ENCODE measurements at places on chromosomes 5 and 9.
A peak's percentile ranks its signal among the peaks of the same experiment; 100 is the strongest.

- DNase-seq = no peak
Measured at GRCh38 chr9:127965953-127966352, 14.8 kb downstream of the EEIG1 start.

DNA sequence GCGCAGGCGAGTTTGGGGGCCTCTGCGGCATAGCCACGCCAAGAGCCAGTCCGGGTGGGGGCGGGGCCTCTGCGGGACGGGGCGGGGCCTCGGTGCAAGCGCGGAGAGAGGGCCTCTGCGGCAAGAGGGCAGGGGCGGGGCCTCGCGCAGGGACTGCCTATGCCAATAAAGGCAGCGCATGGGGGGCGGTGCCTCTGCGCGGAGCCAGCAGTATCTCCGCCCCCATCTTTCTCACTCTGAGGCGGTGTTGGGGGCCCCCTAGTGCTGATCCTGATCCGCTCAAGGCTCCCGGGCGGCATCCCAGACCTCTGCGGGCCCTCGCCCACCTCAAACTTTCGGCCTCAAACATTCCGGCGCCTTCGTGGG lies 9.2 kb upstream of the GPRIN1 start:
- no peak for DNase-seq

- no peak for DNase-seq
Measured at GRCh38 chr5:16881251-16881650, 54.8 kb downstream of the MYO10 start.

- no peak for DNase-seq
Measured at GRCh38 chr9:21836437-21837161, 34.2 kb downstream of the MTAP start.

DNA sequence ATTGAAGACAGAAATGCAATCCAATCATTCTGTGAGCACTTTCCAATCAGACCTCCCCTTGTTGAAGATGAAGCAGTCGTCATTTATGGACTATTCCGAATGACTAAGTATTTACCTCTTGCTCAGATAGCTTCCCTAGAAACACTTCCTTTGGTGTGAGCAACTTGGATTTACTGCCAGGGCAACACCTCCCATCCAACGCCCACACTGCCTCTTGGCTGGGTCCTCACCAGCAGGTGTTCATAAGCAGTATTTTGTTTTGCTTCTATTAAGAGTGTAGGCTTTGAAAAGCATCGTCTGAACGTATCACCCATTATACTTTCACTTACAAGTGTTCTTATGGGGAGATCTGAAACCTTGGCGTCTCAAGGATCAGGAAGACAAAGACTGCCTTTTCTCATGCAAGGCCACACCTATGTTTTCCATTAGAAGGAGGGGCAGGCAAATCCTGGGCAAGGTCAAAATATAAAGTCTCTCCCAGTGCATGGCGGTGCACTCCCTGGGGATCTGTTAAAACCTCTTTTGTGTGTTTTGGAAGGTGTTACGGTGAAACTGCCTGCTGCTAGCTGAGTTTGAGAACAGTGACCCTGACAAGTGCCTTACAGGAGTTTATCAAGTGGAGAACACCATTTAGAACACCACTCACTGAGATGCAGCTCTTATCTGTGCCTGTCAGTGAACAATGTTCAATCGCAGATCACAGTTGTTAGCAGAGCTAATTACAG lies 10.6 kb upstream of the MARCHF3 start:
- DNase-seq = no peak

DNA sequence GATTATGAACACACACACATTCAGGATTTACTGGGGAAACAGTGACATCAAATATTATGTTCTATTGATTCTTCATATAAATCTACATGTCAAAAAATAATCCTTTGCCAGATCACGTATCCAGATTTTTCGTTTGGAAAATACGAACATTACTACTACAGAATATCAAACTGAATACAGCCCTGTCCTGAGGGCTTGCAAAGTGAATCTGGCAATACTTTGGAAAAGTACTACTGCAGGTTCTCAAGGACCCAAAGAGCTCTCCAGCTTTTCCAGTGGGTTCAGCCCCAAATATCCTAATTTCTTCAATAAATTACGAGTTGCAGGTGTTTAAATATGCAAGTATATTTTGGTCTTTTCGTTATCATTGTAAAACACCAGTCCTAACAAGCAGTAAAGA lies 411 bp upstream of the NDUFS4 start:
- no peak for DNase-seq

DNA sequence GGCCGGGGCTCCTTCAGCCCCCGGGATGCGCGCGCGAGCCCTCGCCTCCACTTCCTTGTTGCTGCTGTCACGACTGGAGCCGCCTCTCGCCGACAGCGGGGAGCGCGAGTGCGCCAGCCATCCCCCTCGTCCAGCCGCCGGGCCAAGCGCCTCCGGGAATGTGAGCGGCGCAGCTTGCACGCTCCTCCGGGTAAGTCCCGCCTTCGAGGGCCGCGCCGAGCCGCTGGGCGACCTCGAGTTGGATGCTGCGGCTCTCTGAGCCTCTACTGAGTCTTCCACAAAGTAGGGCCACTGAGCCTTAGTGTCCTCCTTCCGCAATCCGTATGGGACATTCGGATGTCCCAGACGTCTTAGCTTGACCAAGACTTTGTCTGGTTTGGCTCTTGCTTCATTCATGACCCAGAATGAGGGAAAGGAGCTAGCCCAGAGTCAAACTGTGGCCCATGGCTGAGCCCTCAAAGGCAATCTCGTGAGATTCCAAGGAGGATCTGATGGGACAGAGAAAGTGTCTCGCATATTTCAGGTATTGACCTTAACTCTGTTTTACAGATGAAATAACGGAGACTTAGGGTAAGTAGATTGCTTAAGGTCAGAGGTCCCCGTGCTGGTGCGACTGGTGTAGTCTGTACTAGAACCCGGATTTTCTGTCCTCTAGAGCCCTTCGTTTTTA lies 586 bp downstream of the HMGXB3 start:
- no peak for DNase-seq

DNA sequence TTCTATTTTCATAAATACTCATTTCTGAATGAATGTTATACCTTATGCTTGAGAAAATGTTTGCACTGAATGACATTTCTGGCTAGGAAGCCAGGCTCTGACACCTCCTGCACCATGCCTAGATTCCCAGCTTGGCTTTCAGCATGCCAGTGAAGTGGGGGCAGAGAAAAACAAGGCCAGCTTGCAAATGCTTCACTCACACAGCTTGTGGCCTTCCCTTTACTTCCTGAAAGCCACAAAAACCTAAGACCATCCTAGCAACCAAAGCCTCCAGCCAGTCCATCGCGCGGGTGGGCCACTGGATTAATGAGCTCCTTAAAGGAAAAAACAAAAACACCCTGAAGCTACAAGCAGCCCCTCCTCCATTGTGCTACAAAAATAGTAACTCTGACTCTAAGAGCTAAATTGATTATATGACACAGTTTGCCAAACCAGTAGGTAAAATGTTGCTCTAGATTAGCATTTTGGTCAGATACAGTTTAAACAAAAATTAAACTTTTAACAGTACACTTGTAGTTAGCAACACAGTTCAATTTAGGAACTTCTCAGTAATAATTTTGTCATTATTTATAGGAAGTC lies 159.9 kb downstream of the TSSK1B start:
- DNase-seq = no peak

DNA sequence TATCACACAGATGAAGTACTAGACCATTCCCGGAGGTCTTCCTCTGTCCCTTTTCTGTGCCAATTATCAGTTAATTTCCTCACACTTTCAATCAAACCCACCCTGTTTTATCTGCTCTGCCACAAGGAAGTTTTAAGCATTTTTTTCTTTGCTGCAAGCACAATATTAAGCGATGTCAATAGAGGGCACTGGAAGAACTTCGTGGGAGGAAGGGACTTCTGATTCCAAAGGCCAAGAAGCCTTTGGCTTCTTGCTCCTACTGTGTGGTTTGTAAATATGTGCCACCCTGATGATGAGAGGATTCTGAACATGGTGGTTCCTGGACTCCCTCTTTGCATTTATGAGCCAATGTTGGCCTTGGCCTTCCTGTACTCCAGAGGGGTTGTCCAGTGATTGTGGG lies 1712.5 kb upstream of the C9orf72 start:
- peak; percentile 7 for DNase-seq

GRCh38 chr5:170597872-170598271 lies 94.1 kb downstream of the KCNIP1 start:
- DNase-seq = no peak

DNA sequence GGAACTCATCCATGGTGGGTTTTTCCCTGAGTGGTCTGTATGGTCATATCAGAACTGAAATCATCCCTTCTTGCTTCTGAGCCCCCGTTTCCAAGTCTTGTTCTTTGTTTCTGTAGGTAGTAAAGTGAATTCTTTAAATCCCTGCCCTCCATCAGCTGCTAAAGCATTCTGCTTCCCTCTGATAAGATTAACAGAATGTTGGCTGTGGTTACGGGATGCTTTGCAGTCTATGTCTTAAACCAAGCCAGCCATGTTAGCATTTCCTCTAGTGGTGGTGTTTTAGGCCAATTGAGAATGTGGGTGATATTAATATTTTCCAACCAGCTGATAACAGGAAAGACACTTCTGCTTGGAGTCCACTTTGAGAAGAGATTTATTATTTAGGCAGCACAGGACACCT lies 22.0 kb upstream of the KCNIP1 start:
- DNase-seq = no peak

DNA sequence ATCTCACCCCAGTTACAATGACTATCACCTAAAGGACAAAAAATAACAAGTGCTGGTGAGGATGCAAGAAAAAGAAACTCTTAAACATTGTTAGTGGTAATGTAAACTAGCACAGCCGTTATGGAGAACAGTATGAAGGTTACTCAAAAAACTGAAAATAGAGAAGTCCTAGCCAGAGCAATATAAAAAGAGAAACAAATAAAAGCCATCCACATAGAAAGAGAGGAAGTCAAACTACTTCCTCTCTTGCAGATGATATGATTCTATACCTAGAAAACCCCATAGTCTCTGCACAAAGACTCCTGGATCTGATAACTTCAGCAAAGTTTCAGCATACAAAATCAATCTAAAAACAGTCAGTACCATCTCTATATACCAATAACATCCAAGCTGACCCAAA lies 221.5 kb upstream of the FAM174A start:
- no peak for DNase-seq

- DNase-seq = no peak
Measured at GRCh38 chr5:178388386-178389025, 155.9 kb upstream of the PHYKPL start.

- no peak for DNase-seq
Measured at GRCh38 chr9:18255747-18256146, 218.2 kb upstream of the ADAMTSL1 start.

GRCh38 chr5:150376799-150377771 lies 19.6 kb downstream of the TCOF1 start:
- DNase-seq = no peak

DNA sequence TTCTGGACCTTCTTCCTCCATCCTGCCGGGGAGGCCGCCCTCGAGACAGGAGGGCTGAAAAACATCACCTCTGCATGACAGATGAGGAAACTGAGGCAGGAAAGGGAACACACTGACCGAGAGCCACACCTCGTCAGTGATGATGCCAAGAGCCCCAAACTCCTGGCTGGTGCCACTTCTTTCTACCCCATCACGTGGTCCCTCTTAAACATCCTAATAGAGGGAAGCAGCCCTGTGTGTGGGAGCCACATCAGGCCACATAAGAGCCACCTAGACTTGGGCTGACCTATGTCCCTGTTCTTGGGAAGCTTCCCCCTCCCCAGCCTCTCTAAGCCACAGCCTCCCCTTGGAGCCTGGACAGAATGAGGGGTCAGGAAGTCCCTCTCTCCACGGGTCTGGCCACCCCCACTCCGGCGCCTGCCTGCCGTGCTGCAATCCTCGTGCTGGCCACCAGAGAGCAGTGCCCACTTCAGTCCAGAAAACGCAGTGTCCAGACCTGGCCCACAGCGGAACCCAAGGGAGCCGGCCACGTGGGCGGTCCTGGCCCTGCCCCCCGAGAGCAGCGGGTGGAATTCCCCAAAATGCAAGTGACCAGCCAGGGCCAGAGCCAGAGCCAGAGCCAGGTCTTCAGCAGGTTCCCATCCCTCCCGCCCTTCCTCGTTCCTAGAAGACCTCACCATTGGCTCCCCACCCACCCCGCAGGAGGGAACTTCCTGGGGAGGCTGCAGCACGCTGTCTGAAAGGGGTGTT lies 54.7 kb upstream of the SARDH start:
- no peak for DNase-seq

DNA sequence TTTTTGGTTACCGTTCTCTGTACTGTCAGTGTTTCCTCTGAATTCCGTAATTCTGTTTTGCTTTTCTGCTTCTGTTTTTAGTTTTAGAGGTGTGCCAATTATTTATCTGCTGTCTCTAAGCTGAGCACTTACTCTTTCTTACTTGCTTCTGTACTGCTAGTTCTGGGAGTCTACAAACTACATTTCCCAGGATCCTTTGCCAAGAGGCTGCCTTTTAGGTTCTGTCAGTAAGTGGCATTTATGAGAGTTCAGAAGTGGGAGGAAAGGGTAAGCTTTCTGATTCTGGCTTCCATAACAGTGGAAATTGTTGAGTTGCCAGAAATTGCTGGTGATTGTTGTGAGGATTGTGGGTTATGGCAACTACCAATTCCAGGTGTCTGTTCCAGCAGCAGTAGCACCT lies 102.4 kb downstream of the OSTF1 start:
- no peak for DNase-seq

DNA sequence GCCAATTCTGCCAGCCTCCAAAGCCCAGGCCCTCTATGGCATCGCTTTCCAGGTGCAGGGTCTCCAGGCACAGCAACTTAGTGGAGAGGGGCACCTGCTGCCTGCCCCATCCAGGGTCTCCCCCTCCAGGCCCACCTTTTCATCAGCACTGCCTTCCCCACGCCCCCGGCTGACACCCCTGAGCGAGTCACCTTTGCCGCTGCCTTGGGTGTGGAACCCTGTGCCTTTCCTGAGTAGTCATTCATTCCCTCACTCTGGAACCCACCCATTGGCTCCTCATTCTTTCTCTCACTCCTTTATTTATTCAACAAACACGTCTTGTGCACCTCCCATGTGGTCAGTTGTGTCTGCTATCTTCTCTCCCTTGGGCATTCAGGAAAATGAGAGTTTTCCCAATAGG lies 14.5 kb upstream of the RPL26L1 start:
- no peak for DNase-seq

GRCh38 chr5:178286226-178287090 lies 53.9 kb upstream of the PHYKPL start:
- no peak for DNase-seq

- DNase-seq = no peak
Measured at GRCh38 chr5:58327289-58327688, 132.6 kb downstream of the PLK2 start.

DNA sequence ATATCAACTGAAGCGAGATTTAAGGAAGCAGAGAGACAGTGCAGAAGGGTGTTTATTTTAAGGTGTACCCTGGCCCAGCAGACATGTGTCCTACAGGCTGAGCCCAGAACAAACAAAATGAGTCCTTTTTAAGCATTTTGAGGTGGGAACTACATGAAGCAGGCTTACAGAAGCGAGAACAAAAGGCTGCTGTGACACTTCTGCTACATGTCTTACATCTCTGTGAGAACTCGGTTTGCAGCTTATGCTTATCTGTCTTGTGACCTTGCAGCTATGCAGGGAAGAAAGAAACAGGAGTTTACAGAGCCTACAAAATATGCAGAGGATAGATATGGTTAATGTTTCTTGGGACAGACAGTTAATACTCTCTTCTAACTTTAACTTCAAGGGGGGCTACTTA lies 295.9 kb downstream of the CEMIP2 start:
- DNase-seq = no peak
